ENCODE measurements at places on chromosomes 6 and 20. TPM values are rescaled to one million over a fixed set of nuclear protein-coding genes. Genes with fewer than 3 reads are reported as not detected.

GRCh38 chr6:169489563-169490245 is 212.1 kb downstream of the WDR27 start:
- no peak for DNase-seq

- DNase-seq: no peak
These were observed 228.9 kb downstream of the ANKRD60 start for GRCh38 chr20:57999465-58000111.

DNA sequence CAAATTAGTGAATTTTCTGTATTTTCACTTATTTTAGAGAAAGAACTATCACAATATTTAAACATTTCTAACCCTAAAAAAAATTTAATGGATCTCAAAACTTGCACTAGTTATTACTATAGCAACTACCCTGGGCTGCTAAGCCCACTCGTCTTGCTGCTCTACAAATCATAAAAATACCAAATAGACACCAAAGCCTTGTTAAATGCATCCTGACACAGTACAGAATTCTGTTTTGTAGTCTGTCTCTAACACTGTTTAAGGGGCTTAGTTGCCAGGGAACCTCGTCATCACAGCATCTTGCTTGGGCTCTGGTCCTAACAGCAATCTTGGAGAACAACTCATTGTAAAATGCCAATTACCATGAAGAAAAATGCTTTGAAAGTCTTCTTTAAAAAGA is 56.9 kb upstream of the MBOAT1 start:
- DNase-seq: no peak

DNA sequence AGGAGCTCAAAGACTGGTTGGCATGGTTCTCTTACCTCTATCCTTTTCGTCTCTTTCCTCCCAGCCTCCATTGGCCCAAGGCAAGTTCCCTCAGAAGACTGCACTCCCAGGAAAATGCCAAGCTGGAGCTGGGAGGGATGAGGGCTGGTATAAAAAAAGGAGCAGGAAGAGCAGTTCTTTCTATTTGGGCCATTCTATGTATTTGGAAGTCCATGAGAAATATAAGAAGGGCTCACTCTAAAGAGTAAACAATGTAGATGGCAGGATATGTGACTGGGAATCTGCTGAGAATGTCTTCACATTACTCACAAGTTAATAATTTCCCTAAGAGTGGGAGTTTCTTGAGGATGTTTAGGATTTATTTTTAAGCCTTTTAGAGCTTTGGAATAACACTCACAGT is 36.6 kb upstream of the ADTRP start:
- no peak for DNase-seq

GRCh38 chr6:37624606-37625574 is 72.8 kb downstream of the MDGA1 start:
- no peak for DNase-seq

Gene CSNK2A1
- 172 TPM for total RNA-seq

GRCh38 chr20:4813076-4813862 is 91.6 kb downstream of the PRND start:
- DNase-seq: no peak

- DNase-seq: no peak
These were observed 52.7 kb downstream of the TGM2 start for GRCh38 chr20:38112261-38112929.

- no peak for DNase-seq
These were observed 2.3 kb downstream of the ZBTB2 start for GRCh38 chr6:151388997-151389617.

- DNase-seq: no peak
These were observed 345.8 kb upstream of the PRND start for GRCh38 chr20:4375881-4376280.

Gene MMP24
- total RNA-seq: not detected

Gene KHDC1
- 6.3 TPM for total RNA-seq

DNA sequence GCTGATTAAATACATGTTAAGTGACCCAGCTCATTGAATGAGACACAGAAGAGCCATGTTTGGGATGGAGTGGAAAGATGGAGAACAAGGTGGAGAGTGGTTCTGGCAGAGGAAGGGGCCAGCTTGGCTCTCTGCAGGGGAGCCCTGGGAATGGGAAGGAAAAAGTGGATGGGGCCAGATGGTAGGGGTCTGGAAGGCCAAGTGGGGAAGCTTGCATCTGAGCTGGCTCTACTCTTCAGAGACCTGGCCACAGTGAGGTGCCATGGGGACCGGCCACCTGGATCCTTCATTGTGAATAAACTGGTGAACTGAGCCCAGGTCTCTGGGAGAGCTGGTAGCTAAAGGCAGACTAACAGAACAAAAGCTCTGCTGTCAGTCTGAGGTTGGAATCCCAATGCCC is 48.9 kb upstream of the SIRPA start:
- DNase-seq: no peak

GRCh38 chr6:14288910-14289309 is 171.3 kb downstream of the CD83 start:
- no peak for DNase-seq

DNA sequence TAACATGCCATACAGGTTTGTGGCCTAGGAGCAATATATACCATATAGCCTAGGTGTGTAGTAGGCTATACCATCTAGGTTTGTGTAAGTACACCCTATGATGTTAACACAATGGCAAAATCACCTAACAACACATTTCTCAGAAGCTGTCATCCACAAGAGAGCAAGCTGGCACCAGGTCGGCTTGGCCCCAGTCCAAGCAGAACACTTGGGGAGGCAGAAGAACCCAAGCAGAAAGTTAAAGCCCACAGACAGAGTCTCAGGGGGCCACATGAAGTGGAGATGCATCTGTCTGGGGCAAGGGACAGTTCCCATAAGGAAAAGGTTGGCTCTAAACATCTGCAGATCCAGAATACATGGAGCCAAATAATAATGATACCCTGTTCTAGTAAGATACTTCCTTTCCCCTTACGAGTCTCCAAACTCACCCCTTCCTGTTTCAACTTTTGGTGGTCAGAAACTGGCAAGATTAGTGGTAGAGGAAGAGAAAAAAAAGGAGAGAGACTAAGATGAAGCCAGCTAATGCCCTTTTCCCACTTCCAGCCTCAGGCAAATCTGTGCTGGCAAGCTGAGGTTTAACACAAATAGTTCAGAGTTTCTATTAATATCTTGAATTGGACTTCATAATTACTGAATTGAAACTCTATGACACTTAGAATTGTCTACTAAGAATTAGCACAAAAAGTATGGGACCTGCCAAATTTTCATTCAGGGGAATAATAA is 29.5 kb downstream of the TCF21 start:
- no peak for DNase-seq

- DNase-seq: no peak
These were observed 13.0 kb downstream of the SESN1 start for GRCh38 chr6:109081516-109082187.

DNA sequence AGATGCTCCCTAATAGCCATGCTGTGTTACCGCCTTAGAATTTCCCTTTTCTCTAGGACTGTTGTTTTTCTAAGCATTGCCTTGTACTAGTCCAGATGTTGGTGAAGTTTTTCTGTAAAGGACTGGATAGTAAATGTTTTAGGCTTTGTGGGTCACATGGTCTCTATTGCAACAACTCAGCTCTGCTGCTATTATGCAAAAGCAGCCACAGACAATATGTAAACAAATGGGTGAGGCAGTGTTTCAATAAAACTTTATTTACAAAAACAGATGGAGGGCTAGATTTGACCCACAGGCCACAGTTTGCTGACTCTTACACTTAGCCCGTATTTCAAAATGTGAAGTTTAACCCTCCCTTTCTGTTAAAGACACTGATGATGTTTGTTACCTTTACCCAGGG is 207.6 kb upstream of the MYLIP start:
- no peak for DNase-seq

Gene BANF2
- total RNA-seq: not detected

DNA sequence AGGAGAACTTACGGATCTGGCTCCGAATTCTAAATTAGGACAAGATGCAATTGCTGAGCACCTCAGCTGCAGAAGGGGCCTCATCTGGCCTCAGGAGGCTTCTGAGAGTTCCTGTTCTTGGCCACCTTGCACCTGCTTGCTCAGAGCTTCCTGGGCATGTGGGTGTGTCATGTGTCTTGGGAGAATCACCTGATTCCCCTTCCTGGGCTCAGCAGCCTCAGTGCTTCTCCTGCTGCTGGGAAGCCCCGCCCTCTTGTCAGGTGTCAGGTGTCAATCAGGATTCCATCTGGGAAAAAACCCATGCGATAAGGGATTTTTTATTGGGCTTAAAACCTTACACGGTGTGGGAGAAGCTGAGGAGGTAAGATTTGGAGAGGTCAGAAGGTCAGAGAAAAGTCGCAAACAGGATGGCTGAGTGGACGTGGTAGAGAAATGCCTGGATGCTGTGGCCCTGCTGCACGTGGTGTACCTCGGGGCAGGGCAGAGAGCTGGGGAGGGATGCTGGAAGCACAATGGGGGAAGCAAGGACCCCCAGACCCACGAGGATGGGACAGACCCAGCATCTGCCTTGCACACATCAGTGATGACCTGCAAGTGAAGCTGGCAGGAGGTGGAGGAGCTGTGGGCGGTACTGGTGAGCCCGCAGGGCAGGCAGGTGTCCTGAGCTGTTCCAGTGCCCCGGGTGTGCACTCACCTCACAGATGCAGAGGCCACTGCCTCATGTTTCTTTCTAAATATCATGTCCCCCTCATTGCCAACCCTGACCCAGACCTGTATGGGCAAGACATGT is 170.8 kb downstream of the CDH4 start:
- DNase-seq: no peak

Gene HTR1E
- total RNA-seq: not detected

- no peak for DNase-seq
These were observed 83.4 kb downstream of the GFRAL start for GRCh38 chr6:55410674-55411073.

All from CD8-positive, alpha-beta memory T cell (primary cell).